ENCODE measurements at places on chromosomes 5 and 9.

- no peak for DNase-seq
Measured at GRCh38 chr9:89548071-89548638, 50.2 kb upstream of the SEMA4D start.

GRCh38 chr9:133201424-133202144 lies 7.5 kb downstream of the OBP2B start:
- DNase-seq, result no peak

DNA sequence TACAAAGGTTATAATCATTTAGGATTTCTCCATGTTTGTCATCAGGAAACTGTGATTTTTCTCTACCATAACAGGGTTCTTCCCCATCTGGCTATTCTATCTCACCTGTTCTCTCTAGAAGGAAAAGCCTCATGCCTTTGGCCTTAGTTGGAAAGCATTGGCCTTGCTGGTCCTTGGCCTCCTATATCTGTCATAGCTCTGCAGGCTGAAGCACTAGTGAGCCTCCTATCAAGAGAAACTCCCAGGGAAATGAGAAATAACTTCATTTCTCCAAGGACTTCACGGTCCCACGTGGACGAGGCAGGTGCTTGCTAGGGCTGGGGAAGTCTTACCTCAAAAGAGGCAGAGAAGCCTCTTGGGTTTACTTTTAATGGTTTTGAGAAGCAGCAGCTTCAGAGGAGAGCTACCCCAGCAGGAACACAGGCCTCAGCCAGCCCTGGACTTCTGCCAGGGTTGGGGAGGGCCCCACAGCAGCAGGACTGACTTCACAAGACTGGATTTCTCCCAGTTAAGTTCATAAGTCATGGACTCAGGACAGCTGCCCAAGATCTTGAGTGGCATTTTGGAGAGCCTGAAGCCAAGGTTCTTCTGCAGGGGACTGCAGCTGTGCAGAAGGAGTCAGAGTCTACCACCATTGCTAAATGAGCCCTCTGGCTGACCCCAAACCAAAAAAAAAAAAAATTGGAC lies 15.8 kb upstream of the PSAT1 start:
- peak; percentile 96 for DNase-seq

GRCh38 chr9:129637102-129637501 lies 4.8 kb downstream of the ASB6 start:
- no peak for DNase-seq

GRCh38 chr5:9977070-9977469 lies 272.6 kb downstream of the ATPSCKMT start:
- no peak for DNase-seq

DNA sequence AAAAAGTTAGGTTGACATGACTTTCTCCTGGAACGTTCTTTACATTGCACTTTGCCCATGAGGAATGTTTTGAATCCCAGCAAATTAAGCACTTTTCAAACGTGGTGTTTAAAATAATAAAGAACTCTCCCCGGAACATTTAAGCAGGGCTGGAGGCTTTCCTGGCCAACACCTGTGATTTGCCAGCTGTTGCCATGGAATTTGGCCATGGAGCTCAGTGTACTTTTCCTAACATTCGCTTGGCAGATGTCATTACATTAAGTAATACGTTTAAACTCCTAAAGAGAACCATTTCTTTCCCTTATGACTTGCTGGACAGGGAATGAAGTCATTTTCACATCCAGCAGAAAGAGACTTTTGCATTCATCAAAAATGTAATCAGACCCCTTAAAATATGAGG lies 146.1 kb downstream of the GAS1 start:
- no peak for DNase-seq

- peak; percentile 15 for DNase-seq
Measured at GRCh38 chr5:93567424-93567823, 13.6 kb downstream of the NR2F1-AS1 start.

- DNase-seq, result no peak
Measured at GRCh38 chr5:97071101-97071500, 71.3 kb downstream of the LIX1 start.

GRCh38 chr9:28648723-28649122 lies 1075.4 kb upstream of the C9orf72 start:
- DNase-seq, result no peak

GRCh38 chr5:78719504-78720219 lies 71.1 kb upstream of the LHFPL2 start:
- DNase-seq, result no peak

DNA sequence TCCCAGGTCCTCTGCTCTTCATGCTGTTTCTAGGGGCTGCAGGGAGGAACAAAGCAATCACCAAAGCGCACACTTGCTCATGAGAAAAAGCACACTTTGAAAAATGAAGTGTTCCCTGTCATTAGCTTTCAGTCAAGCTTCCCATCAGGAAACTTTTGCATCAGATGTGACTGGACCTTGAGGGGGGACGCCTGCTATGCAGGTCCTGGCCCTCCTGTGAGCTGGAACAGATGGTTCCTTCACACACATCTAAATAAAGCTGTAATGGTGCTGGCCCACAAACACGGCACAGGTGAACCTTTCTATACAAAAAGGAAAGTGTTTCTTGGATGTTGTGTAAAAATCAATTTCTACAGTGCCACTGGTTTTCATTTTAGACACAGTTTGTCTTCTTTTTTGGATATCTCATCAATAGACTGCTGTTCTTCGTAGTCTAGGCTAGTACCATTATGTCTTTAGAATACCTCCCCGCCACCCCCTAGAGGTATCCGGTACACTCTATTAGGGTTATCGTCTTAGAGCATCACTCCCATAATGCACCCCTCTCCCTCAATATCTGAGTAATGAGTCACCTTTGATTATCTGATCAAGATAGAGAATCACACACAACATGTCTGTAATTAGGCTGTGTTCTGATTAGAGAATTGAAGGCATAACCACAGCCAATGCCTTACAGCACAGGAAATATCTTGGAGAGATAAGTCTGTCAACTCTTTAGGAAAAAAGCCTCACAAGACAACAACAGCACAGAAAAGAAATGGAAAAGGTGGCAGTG lies 266.3 kb downstream of the TLR4 start:
- no peak for DNase-seq

DNA sequence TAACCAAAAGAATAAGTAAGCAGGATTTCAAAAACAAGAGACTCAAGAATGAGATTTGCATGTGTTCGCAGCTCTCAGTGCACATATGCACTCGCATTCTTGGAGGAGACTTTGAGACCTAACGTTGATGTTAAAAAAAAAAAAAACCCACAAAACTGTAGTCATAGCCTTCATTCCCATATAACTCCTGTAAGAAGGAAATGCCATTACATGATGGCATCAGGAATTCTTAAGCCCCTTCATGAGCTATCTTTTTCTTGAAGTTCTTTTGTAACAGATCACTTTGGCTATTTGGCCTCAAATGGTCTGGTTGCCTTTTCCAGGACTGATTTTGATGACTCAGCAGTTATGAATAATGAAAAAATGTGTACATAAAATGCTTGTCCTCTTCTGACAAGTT lies 113.8 kb downstream of the ALDH1A1 start:
- DNase-seq, result peak; percentile 20

GRCh38 chr9:79233542-79233941 lies 338.2 kb upstream of the TLE4 start:
- DNase-seq, result peak; percentile 79

DNA sequence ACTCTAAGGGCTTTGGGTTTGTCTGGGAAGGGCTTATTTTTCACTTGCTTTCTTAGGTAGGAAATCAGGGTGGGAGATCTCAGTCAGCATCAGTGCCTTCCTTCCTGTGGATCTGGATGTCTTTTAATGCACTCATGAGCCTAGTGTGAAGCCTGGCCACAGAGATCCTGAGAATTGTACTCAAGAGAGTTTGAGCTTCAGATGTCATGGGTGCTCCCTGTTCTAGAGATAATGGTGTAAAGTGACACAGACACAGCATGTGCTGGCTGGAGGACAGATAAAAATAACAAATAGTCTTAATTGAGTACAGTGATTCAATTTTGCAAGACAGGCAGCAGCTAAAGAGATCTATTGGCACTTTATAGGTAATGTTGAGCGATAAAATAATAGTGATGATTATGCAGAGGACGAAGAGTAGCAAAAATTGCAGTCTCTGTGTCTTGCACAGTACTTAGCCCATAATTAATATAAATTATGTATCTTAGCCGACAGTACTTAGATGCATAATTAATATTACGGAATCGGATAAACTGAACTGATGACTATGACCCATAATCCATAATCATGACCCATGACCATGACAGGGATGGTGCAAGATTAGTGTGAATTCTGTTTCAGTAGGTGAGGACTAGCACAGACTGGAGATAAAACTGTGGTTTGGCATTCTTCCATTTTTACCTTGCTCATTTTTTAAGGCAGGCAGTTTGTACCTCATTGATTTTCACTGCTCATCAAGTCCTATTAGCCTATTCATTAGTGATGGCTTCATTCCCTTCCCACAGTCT lies 408.7 kb upstream of the PIK3R1 start:
- no peak for DNase-seq

DNA sequence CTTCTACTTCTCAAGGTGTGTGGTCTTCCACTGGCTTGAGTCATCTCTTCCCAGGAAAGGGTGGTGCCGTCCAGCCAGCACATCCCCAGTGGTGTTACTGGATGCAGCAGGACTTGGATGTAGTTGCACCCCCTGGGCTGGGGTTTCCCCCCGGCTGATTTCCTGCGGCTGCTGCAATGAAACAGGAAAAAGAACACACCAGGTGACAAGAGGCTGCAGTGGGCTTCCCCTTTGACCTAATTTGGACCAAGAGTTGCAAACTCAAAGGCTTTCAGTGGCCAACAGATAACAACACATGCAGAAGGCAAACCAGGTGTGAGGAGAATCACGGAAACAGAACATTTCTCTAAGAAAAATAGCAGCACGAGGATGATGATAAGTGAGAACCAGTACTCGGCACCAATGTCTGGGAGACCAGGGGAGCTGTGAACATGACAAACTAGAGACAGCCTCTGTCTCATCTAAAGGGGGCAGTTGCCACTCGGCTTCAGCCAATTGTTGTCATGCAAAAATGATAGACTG lies 83.7 kb downstream of the PDE6A start:
- DNase-seq, result peak; percentile 28

GRCh38 chr5:83718195-83718825 lies 2.3 kb downstream of the HAPLN1 start:
- DNase-seq, result peak; percentile 88

DNA sequence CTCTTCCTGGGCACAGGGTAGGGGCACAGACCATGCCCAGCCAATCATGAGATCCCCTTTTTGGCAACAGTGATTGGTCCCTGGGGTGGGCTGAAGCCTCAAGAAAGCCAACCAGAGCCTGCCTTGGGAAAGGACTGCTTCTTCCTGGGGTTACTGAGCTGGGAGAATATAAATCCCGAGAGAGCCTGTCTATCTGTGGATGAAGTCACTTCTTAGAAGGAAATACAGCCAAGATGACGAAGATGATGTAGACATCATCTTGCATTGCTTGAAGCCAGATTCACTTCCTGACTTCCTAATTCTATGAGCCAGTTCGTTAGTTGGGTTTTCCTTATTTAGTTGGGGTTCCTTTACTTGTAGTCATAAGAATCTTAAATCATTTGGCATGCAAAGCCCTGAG lies 50.1 kb upstream of the PWWP2A start:
- peak; percentile 84 for DNase-seq

GRCh38 chr5:139684881-139685749 lies 37.0 kb downstream of the CXXC5 start:
- DNase-seq, result no peak

GRCh38 chr5:158660726-158661125 lies 439.0 kb downstream of the EBF1 start:
- peak; percentile 55 for DNase-seq

- DNase-seq, result no peak
Measured at GRCh38 chr5:60437308-60437707, 262.7 kb downstream of the DEPDC1B start.

- no peak for DNase-seq
Measured at GRCh38 chr9:78725503-78725902, 428.6 kb downstream of the PSAT1 start.

DNA sequence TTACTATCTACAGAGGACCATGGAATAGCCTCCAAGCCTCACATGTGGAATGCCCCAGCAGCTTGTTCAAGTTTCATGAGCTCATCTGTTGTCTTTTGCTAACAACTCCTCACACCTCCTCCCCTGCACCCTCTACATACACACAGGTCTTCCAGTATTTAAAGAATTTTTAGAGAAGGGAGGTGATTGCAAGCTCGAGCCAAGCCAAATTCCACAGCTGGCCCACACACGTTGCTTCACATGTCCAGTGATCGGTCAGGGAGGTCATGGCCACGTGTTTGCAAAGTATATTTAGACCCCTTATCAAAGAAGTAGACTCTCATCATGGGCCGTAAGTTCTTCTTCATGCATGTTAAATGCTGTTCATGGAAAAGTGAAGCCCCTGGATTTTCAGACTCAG lies 281.7 kb downstream of the OSTF1 start:
- peak; percentile 18 for DNase-seq

Measured in choroid plexus epithelial cell (primary cell).